AG10803 (cell line): ENCODE measurements at places on chromosomes 1 and 21.
A peak's percentile ranks its signal among the peaks of the same experiment; 100 is the strongest.

DNA sequence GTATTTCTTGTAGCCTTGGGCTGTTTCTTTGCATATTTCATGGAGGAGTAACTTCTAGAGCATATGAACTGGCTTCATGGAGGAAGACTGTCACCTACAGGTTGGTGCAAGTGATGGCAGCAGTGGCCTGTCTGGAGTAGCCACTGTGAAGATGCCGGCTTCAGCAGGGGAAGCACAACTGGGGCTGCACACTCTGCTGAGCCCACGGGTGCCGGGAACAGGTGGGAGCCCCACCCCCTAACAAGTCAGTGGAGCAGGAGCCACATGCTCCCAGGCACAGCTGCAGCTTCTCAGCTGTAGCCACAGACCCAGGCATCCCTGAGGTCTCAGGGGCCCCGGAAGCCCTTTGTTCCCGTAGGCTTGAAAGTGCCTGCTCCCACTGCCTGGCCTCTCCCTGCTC lies 43.2 kb upstream of the C1orf185 start:
- peak; percentile 47 for DNase-seq

GRCh38 chr21:41759214-41759840 lies 7.5 kb downstream of the RIPK4 start:
- DNase-seq = no peak

GRCh38 chr1:11955221-11955620 lies 20.7 kb downstream of the PLOD1 start:
- DNase-seq = no peak

DNA sequence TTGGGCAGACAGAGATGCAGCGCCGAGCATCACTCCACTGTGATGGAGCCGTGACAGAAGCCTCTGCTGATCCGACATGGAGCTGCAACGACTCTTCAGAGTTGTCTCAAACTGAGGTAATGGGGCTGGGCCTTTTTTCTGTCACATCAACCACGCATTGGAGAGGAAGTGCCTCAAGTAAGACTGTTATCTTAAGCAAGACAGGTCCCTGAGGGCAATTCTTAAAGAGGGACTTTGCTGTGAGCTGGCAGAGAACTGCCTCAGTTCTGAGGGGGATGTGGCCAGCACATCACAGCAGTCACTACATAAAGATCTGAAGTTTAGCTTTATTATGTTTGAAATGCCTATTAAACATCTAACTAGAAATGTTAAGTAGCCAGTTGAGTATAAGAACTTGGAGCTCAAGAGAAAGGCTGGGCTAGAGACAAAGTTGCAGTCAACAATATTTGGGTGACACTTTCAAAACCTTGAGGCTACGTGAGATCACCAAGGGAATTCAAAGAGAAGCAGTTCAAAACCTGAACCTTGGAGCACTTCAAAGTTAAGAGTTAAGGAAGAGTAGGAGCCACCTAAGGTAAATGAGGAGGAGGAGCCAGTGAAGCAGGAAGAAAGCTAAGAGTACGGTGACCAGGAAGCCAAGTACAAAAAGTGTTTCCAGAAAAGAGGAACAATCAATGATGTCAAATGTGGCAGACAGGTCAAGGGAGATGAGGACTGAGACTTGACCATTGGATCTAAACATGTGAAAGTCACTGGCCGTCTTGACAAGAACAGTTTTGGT lies 54.2 kb upstream of the BCL9 start:
- no peak for DNase-seq

DNA sequence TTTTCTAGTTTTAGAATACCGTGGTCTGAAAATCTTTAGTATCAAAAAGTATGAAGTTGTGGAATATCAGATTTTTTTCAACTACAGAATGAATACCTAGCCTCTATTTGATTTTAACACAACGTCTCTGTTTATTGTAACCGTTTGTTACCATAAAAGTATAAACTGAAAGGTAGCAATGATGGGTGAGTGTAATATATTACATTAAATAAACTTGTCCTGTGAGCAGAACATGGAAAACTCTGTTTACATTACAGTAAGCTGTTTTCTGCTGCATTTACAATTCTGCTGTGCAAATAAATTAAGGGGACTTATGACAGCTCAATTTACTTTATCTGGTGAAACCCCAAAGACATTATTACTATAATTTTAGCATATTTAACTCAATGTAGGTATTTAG lies 62.5 kb downstream of the CHRM3 start:
- DNase-seq = no peak

GRCh38 chr1:234980645-234981396 lies 147.8 kb downstream of the TOMM20 start:
- DNase-seq = peak; percentile 97

GRCh38 chr1:3461238-3461933 lies 6.9 kb downstream of the ARHGEF16 start:
- no peak for DNase-seq

- DNase-seq = no peak
Observed at GRCh38 chr21:16424331-16424751, 694.6 kb downstream of the USP25 start.

DNA sequence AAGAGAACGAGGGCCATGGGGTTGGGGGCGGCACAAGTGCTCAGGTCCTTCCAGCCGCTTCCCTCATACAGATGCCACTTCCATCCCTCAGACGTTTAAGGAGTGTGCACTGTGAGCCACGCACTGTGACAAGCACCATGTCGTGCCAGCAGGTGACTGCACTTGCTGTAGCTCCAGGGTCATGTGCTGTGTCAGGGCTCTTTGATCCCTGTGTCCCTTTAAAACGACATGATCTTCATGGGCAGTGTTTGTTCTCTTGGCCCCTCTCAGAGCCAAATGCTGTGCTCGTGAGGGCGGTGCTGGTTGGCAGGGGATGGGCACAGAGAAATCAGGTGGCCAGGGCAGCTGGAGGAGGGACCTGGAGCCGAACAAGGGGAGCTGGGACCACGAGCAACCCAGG lies 19.9 kb downstream of the IL10RB start:
- no peak for DNase-seq

- DNase-seq = no peak
Observed at GRCh38 chr1:15219280-15220023, 27.6 kb upstream of the FHAD1 start.

GRCh38 chr1:177302357-177303044 lies 131.7 kb downstream of the BRINP2 start:
- DNase-seq = peak; percentile 50

GRCh38 chr1:108747171-108747850 lies 837 bp downstream of the STXBP3 start:
- peak; percentile 87 for DNase-seq

DNA sequence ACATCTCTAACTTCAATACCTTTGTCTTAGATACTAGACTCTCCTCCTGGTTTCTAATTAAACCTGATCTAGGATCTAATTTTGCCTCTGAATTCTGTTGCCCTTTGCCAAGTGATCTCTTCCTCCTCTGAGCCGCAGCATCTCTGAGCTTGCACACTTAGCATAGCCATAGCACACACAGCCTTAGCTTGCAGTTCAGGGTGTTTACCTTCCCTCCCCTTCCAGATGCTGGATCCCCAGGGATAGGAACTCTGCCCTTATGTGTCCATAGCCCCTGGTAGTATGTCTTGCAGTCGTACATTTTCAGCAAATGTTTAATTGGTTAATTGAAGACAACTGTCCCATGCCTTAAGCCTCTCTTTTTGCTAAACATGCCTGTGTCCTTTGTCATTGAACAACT lies 30.3 kb downstream of the SELL start:
- no peak for DNase-seq

DNA sequence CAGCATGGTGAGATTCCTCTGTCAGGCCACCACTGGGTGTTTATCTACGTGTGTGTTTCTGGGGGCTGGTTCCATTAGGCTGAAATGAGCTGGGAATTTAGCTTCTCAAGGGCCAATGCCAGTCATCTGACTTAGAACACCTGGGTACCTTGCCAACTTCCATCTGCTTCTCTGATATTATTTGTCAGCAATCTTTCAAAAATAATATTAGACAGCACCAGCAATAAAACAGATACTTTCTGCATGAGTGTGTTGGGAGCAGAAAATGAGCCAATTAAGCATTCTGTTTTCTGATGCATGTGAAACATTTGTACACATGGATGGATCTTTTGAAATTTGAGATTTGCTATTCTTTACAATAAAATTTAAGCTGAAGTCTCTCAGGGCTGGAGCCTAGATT lies 124.1 kb downstream of the RYR2 start:
- DNase-seq = no peak

DNA sequence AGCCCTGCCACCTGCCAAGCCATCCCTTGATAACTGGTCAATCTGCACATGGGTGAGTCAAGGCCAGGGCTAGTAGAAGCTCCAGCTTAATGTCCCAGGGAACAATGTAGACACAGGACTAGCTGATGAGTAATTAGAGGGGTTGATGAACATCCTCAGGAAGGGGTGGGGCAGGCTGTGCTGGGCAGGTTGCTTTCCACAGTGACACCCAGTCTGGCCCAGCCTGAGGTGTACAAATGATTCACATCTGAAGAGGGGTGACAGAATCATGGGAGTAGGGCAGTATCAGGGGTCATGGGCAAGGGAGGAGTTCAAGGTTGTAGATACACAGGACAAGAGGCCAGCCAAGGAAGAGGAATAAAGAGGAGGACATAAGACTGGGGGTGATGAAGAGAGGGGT lies 4.3 kb downstream of the LPAR3 start:
- no peak for DNase-seq

DNA sequence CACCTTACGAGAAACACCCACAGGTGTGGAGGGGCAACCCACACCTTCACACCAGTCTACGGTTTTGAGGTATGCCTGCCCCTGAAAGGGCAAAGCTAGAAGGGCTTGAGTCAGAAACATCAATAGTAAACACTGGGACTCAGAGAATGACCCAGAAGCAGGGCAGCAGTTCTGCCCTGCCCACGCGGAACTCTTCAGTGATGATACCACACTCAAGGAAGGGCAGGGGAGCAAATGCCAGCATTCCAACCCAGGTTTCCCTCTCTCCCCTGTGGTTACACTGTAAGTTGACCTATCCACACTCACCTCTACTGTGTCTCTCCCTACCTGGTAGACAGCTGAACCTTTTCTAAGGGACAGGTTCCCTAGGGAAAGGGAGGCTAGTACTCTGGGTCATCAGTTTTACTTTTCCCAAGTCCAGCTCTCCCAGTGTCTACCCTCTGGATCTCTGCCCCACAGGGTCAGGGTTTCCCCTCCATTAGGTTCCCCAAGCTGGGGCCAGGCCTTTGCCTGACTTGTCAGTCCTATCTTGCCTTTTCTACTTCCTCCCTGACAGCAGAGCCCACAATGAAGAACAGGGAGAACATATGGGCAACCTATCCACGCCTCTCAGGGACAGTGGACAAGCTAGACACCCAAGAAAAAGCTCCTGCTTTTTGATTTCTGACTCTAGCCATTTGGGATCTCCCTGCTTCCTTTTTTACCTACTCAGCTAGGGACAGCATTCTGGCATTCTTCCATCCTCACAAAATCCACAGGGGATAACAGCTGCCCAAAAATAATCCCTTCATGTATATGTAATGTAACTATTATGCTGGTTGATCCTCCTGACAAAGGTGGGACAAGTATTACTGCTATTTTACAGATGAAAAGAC lies 3.0 kb downstream of the F11R start:
- DNase-seq = no peak

- DNase-seq = no peak
Observed at GRCh38 chr1:205923651-205924459, 19.4 kb downstream of the SLC26A9 start.

DNA sequence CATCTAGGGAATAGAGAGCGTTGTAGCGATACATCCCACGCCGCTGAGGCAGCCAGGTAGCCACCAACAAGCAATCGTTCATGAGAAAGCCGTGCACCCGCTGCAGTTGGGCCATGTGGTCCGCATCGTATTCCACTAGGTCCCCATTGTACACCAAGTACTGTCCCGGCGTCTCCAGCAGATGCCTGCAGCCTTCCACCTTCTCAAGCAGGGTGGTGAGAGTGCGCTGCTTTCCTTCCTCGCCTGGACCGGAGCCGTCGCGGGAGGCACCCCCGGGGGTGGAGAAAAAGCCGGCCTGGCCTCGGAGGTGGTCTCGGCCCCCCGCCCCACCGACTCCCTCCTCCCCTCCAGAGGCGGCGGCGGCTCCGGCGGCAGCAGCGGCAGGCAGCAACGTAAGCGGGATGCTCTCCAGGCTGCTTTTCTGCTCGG lies 595 bp downstream of the EXOC8 start:
- no peak for DNase-seq
